ENCODE measurements at places on chromosomes 11 and 22.
A peak's percentile ranks its signal among the peaks of the same experiment; 100 is the strongest.

- DNase-seq: no peak
These were observed 128.3 kb upstream of the CSNK2A3 start for GRCh38 chr11:11481371-11481770.

- no peak for DNase-seq
These were observed 63.5 kb upstream of the ZC3H12C start for GRCh38 chr11:110029714-110030113.

DNA sequence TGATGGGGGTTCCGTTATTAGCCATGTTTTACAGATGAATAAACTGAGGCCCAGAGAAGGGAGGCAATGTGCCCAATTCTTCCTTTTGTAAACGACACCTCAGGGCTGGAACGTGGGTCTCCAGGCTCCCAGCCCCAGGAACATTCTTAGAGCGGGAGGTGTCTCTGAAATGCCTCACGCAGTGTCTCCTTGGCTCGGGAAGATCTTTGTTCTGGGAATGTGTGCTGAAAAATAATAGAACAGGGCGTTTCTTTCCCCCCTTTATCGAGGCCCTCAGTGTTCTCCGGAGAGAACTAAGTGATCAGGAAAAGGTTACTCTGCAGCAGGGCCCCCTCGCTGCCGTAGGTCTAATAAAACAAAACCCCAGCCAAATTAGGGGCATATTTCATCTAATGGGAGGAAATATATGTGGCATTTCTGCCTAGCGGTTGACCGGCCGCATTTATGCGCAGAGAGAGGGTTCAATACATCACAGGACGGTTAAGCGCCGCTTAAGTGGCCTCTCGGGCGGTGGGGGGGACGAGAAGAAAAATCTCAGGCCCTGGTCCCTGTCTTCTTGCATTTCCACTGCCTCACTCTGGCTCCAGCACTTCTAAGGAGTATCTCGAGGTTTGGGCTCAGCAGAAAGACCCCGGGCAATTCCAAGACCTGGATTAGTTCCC, 564.3 kb downstream of the MN1 start:
- DNase-seq: no peak

DNA sequence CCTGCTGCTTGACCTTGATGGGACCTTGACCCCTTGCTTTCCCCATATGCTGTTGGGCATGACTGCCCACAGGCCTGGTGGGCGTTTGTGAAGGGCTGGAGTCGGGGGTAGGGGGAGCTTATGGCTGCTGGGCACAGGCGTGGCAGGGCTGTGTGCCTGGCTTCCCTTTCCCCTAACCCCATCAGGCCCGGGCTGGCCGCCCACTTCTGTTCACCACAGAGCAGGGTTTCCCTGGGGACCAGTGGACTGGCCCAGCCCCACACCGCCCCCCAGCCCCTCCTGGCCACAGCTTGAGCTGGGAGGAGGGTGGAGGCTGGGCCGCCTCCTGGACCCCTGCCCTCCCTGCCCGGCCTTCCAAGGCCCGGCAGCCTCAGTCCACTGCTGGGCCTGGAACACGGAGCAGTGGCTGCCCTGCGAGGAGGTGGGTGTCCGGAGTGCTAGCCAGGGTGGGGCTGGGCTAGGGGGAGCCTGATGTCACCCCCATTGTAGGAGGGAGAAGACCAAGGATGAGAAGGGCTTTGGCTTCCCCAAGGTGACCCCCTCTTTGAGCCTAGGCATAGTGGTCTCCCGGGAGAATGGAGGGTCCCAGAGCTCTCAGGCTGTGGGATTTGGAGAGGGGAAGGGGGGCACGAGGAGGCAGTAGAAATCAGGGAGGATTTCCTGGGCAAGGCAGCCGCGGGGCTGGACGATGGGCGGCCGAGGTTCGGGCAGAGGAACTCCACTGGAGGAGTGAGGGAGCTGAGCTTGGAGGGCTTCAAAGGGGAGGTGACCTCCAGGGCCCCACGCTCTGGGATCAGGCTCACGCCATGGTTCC, at the start of gene AIFM3:
AIFM3 (plus strand) TSS at position 373 of the 814 bp plus-strand sequence. CDS start 690 bp downstream, outside the sequence.
- DNase-seq: no peak

GRCh38 chr11:66637557-66638176, 836 bp upstream of the RBM4 start:
- peak; percentile 20 for DNase-seq

DNA sequence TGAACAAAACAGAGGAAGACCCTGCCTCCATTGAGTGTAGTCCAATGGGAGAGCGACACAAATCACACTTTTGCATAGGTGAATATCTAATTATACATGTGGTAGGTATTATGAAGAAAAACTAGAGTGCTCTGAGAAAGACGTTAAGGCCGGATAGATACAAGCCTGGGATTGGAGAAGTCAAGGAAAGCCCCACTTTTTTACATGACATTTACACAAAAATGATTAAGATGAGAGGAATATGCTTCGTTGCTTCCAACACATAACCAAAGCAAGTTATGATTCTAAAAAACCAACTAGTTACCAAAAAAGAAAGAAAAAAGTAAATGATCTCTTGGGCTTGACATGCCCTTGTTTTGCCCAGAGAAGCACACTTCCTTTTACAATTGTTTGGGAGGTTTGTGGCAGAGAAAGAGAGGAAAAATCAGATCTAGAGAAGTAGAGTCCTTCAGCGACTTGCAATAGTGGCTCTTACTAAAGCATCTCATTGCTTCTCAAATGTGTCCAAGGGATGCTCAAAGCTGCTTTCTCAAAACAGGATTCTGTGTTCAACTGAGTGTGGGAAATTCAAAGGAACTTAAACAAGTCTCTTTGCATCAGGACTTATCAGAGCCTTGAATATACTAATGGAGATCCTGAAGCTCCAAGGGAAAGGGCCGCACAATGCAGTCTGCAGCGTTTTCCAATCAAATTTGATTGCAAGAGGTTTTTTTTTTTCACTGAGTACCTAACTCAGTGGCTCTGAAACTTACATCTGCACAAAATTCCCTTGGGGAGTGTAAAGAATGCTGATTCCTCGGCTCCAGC, 38.8 kb downstream of the FLI1 start:
- DNase-seq: no peak

DNA sequence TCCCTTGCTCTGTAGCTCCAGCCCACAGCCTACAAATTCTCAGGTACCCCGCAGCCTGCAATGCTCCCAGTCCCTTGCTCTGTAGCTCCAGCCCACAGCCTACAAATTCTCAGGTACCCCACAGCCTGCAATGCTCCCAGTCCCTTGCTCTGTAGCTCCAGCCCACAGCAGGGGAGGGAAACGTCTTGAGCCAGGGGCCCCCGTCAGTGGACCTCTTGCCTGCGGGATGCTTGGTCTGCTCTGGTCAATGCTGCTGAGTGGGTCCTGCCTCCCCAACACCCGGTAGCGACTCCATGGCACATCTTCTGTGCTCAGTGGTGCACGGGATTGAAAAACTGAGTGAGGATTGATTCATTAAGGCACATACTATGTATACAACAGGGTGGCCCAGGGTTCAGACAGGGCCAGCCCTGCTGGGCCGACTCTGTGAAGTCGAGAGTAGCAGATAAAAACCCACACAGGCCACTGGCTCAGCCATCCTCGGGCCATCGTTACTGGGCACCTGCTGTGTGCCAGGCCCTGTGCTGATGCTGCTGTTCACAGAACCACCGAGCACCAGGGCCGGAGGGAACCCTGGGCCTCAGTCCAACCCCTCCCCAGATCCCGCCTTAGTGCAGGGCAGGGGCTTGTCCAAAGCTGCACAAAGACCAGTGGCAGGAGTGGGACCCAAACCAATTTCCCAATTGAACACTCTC, 69.7 kb downstream of the MYO7A start:
- DNase-seq: no peak

DNA sequence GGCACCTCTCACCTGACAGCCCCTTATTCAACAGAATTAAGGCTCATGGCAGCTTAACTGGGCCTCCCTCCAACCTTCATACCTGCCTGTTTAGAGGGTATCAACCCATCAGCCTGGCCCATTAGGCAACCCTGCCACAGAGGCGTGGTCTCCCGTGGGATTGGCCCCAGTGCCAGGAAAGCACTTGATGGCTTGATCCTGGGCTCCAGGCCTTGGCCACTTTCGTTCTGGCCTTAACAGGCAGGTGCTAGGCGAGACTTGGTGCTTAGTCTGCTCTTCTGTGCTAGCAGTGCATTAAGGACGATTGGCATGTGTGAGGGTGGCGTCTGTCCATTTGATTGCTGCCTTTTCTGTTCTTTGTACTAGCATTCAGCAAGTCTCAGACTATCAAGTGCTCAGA, 75.2 kb downstream of the CABIN1 start:
- no peak for DNase-seq

- no peak for DNase-seq
These were observed 59.2 kb downstream of the RAB38 start for GRCh38 chr11:88115828-88116755.

- peak; percentile 56 for DNase-seq
These were observed 8.5 kb upstream of the CHRDL2 start for GRCh38 chr11:74739546-74740270.

DNA sequence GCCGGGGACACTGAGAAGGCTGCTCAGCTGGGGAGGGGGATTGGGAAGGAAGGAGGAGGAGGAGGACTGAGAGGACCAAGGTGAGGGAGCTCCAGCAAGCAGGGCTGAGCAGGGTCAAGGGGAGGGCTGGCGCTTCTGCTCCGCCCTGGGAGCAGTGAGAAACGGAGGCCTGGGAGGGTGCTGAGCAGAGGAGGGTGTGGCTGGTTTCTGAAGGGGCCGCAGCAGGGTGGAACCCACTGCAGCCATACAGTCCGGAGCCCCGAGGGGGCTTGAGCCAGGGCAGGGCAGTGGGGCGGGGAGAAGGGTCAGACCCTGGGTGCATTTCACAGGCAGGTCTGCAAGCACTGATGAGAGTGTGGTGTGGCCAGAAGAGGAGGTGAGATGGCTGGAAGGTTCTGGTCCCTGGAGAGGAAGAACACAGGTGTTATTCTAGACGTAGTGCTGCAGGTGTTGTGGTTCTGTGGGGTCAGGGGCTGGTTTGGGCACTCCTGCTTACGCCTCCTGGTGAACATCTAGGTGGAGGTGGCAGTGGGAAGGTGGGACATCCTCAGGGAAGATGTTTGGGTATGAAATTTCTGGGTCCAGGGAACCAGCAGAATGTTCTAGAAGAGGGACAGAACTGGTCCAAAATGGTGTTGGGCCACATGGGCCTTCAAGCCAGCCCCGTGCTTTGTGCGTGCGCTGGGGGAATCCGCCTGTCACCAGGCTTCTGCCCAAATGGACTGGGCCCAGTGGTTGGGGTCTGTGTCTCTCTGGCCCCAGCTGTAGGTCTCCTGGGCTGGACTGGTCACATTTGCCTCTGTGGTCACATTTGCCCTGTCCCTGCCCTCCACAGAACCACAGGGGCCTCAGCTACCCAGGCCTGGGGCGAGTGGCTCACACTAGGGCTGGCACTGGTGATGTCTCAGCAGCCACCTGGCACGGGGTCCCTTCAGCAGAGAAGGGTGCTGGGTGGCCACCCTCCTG, 714.7 kb downstream of the BRD1 start:
- DNase-seq: no peak

- no peak for DNase-seq
These were observed 698.1 kb downstream of the NTM start for GRCh38 chr11:132068556-132068955.

DNA sequence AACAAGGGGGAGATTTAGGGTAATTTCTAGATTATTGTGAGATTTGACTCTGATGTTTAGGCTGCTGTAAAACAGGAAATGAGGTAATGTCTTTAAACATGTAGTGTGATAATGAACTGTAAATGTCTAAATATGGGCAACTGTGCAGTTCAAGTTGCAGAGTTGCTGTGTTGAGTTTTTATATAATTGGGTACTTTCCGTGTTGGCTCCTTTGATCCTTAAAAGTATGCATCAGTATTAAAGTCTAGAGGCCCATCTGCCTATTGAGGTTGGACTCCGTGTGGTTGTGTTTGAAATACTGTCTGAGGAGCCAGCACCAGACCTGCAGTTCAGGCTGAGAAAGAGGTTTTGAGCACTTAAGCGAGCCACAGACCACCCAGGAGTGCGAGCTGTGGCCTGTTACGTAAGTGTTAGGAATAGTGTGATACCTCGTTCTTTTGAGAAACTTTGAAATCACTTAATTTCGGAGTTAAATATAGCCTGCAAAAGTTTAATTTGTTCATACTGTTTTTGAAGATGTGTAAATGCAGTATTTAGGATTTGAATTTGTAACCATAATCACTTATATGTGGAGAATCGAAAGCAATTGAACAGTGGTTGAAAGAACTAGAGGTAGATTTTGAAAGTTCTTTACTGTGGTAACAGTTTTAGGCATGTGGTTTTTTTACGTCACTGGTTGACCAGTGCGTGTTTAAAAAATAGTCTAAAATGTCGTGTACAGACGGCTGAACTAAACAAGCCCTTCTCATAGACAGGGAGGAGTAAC, 9.0 kb downstream of the FAM118A start:
- DNase-seq: no peak

DNA sequence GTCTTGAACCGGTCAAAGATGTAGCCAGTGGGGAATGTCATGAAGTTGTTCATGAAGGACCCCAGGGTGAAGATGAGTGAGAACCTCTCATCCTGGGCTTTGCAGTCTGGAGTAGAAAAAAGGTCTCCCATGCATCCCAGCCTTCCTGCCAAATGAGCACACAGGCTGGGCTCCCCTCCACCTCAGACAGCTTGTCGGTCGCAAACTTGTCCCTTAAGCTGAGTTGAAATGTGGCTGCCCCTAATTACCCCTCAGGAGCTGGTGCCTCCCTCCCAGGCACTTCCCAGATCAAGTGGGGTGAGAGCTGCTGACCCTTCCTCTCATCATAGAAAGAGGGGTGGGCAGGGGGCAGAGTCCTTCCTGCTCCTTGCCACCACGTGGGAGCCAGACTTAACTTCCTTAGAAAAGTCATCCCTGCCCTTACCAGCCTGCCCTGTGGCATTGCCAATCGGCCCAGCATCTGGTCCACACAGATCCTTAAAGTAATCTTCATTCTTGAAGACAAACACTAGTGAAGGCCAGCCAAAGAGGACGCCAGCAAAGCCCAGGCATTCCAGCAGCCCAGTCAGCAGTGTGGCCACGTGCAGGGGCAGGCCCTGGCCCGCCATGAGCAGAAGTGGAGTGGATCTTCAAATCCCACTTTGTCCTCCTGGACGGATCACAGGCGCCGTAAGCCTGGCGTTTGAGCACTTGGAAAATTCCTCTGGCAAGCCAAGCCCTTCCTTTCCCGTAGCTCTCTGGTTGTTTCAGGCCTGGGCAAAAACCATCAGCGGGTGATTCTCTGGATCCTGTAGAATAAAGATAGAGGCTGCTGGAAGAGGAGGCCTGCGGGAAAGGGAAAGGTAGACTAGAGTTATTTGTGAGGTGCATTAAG, 1.1 kb downstream of the SLC43A3 start:
- peak; percentile 64 for DNase-seq

GRCh38 chr11:72551571-72551970, 117.2 kb upstream of the CLPB start:
- DNase-seq: no peak

GRCh38 chr11:18091731-18092130, 14.2 kb downstream of the SAAL1 start:
- no peak for DNase-seq

GRCh38 chr11:117072517-117073461, 25.4 kb downstream of the SIK3 start:
- DNase-seq: peak; percentile 85

GRCh38 chr22:36838119-36839030, 21.5 kb upstream of the PVALB start:
- DNase-seq: no peak

All from foreskin keratinocyte (primary cell).